ENCODE measurements at places on chromosomes 12 and 14.

- no peak for DNase-seq
These were observed 36.6 kb downstream of the TAOK3 start for GRCh38 chr12:118336123-118336522.

DNA sequence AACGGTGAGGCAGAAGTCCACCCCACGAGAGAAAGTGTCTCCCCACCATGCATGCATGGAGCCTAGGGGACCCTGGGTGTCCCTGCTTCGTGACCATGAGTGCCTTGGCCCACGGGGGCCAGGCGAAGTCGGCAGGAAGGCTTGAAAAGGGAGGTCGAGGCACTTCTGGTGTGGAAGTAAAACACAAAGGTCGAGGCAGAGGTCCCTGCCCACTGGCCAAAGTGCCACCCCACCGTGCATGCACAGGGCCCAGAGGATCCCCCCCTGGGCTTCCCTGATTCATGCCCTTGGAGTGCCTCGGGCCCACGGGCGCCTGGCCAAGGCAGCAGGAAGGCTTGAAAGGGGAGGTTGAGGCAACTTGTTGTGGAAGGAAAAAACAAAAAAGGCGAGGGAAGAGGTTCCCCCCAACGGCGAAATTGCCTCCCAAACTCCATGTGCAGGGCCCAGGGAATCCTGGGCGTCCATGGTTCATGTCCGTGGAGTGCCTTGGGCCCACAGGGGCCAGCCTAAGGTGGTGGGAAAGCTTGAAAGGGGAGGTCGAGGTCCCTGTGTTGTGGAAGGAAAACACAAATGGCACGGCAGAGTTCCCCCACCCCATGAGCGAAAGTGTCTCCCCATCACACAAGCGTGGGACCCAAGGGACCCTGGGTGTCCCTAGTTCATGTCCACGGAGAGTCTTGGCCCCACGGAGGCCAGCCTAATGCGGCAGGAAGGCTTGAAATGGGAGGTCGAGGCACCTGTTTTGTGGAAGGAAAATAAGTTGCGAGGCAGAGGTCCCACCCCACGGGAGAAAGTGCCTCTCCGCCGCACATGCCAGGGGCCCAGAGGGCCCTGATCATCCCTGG is 372.1 kb downstream of the ALG10 start:
- DNase-seq: no peak

GRCh38 chr14:95141684-95142083 is 15.6 kb downstream of the DICER1 start:
- no peak for DNase-seq

- DNase-seq: no peak
These were observed 27.0 kb downstream of the SINHCAF start for GRCh38 chr12:31298922-31299321.

DNA sequence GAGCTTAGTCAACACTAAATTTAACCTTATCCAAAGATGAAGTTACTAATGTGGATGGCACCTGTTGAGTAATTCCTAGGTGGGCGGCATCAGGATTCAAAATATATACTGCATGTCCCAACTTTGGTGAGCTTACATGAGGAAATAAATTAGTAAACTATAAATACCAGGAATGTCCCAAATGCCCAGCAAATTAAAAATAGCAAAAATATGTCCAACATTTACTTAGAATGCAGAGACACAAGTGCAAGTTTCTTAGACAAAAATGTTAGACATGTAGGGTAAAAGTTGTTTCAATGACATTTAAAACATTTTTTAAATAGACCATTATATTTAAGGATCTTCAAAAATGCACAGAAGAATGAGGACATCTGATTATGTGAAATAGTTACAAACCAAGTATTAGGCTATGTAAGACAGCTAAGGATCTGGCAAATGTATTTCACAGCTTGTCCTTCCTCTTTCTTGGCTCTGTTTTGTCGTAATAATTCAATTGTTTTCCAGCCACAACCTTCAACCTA is 115.9 kb downstream of the NAV3 start:
- DNase-seq: no peak

DNA sequence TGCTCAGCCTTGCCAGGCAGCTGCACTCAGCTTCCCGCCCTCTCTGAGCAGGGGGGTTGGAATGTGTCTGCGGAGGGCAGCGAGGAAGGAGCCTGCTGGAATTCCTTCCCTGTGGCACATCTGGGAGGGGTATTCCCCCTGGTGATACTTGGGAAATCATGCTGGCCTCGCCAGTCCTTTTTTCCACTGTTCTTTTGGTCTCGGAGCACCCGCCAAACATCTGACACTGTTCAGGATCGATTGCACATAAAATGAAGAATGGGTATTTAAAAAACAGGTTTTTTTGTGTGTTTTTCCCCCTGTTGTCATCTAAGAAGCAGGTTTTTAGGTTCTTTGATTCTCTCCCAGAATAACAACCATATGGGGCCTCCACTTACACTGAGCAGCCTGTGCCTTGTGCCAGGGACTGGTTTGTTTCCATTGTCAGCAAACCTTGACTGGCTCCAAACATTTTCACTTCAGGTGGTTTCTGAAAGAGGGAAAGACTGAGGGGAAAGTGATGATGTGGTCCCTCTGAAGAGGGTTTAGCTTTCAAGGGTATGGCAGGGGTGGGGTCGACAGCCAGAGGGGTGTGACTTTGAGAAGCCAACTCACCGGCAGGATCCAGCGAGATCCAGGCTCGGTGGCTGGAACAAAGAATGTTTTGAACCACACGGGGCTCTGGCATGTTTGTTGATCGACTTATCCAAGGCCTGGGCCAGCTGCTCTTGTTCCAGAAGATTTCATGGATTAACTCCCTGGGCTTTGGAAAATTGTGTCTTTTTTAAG is 215.1 kb downstream of the CACNA1C start:
- DNase-seq: no peak

GRCh38 chr12:66055837-66056319 is 74.7 kb downstream of the LLPH start:
- no peak for DNase-seq

GRCh38 chr12:54411391-54412241 is 7.5 kb downstream of the ITGA5 start:
- DNase-seq: peak; percentile 44

DNA sequence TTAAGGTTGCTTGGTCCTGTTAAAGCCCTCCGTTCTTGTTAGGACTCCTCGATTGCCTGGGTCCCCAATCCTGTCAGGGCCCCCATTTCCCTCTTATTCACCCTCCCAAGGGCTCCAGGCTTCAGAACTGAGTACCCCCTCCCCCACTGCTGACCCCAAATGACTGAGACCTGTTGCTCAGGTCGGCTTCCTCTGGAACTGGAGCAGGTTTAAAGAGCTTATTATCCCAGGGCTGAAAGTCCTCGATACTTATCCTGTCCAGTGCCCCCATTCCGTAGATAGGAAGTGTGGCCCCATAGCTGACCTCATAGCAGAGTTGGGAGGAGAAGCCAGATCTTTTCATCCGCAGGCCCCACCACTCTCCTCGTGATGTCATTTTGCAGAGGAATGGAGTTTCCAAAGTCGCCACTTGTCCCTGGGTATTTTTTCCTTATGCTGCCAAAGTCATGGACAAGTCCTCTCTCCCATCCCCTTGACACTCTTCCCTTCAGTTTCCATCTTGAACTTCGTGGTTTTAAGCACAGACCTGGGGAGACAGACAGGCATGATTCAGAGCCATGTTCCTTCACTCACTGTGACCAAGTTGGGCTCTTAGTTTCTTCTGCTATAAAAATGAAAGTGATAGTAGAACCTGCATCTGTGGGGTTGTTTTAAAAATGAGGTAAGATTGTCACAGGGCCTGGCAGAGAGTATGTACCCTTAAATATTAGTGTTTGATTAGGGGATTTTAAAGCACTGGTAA is 1.2 kb downstream of the USP30 start:
- DNase-seq: peak; percentile 28

Data from activated T-helper 1 cell treated with anti-CD3 and anti-CD28 coated beads, Interleukin-12 subunit alpha, Interleukin-12 subunit beta, Interleukin-2, Interleukin-4 antibody, amounts not matched to agents 30 ng/mL and 10 ng/mL and 1 ng/mL, durations not matched to agents 14 hours and 24 hours and 36 hours (primary cell).